NCI-H510A (cell line): ENCODE measurements at places on chromosomes 1 and 21.
A peak's percentile ranks its signal among the peaks of the same experiment; 100 is the strongest.

GRCh38 chr1:214277704-214278635 lies 3.0 kb upstream of the SMYD2 start:
- no peak for DNase-seq

GRCh38 chr1:1609822-1610485 lies 5.3 kb upstream of the MIB2 start:
- DNase-seq = no peak

GRCh38 chr1:97603776-97604175 lies 317.1 kb downstream of the DPYD start:
- DNase-seq = no peak

DNA sequence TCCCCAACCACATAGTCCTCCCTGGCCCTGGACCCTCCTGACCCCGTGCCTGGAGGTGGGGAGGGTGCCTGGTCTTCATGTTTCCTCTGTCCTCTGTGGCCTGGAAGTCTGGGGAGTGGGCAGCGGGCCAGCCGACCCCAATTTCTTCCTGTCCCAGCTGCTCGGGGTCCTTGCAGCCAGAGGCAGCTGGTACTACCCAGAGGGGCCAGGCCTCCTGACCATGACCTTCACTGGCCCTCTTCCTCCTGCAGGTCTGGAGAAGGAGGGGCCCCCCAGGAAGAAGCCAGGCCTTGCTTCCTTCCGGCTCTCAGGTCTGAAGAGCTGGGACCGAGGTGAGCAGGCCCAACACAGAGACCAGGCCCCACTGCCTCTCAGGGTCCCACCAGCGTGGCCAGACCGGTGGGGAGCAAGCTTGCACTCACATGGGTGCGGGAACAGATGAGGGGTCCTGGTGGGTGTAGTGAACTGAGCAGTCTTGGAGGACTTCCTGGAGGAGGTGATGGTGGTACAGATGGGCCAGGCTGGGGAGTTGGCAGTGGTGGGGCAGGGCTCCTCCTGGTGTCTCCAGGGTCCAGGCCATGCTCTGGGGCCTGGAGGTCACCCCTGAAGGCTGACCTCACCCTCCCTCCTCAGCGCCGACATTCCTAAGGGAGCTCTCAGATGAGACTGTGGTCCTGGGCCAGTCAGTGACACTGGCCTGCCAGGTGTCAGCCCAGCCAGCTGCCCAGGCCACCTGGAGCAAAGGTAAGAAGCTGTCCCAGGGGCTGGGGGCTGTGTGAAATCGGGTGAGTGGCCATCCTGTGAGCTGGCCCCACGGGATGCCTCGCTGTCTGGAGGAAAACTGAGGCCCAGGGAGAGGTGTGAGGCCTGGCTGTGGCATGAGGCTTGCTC lies 32.7 kb downstream of the TRIM11 start:
- DNase-seq = no peak

DNA sequence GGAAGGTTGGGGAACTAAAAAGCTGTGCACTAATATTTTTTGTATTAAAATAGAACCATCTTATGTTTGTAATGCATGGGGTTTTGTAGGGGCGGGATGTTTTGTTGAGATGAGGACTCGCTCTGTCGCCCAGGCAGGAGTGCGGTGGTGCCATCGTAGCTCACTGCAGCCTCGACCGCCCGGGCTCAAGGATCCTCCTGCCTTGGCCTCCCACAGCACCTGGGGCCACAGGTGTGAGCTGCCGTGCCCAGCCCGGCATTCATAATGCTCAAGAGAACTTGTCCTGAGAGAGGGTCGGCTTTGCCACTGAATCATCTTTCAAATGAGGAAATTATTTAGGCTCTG lies 3.0 kb upstream of the C1orf159 start:
- DNase-seq = no peak

GRCh38 chr21:39634507-39634906 lies 21.8 kb downstream of the B3GALT5 start:
- no peak for DNase-seq

- DNase-seq = no peak
Measured at GRCh38 chr1:16720351-16721223, 19.7 kb upstream of the RNU1-4 start.

DNA sequence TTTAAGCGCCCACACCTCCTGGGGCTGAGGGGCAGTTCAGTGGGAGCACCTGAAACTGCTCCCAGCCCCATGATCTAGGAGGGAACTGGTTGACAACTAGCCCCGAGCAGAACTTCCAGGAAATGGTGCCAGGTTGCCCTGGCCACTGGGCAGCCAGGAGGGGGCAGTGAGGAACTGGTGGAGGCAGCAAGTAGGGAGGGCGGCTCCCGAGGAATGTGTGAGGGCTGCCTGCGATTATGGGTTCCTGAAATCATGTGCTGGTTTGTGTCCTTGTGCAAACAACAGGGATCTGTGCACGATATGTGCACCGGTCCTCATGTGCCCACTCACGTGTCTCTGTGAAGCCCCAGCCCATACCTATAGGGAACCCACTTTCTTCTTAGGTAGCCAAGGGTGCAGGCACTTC lies 9.9 kb downstream of the GPR3 start:
- DNase-seq = no peak

- no peak for DNase-seq
Measured at GRCh38 chr1:150968491-150968890, 6.1 kb downstream of the CERS2 start.

DNA sequence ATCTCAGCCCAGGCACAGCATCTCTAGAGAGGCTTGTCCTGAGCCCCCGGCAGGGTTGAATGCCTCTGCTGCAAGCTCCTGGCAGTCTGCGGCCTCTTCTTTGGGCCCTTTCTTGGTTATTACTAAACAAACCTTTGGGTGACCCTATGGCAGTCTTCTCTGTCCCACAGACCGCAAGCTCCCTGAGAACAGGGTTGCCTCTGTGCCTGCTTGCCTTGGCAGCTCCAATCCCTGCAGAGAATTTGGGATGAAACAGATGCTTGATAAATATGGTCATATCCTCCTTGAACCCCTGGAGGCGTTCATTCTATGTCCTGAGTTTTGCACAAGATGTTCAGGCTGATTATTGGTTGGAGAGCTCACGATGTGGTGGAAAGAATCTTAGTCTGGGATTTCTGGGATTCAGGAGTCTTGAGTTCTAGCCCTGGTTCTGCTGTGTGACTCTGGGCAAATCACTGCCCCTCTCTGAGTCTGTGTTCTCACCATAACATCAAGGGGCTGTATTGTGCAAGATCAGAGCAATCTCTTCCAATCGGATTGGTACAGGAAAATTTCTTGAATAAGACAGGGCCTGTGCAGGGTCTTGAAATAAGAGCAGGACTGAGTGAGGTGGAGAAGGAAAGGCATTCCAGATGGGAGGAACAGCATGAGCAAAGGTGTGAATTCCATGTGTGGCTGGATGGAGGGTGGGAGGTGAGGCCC lies 49.6 kb downstream of the EDN2 start:
- no peak for DNase-seq

DNA sequence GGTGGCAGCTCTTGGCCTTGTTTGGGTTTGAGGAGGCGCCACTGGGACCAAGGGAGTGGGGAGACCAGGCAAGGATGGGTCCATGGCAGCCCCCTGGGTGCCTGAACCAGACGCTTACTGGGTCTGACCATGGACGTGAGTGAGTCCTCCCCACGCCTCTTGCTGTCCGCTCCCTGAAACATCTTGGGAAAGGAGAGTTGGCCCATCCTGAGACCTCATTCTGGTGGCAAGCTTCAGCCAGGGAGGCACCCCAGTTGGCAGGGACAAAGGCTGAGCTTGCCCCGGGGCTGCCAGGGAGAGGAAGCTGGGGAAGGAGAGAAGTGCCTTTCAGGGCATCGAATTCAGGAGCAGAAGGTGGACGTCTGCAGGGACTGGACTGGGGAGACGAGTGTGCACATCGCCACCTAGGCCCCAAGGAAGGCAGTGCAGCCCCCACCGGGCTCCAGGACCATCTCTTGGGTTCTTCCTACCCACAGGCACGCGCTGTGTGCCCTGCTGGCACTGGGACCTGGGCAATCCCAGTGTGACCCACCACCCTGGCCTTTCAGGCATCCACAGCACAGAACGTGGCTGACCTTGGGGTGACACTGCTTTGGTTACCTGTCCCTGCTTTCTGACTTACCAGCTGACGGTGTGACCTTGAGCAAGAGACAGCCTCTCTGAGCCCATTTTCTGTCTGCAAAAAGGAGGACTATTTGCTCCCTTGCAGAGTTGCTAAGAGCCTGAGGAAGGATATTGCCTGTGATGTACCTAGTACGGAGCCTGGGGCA lies 132.9 kb upstream of the WNT4 start:
- peak; percentile 12 for DNase-seq

DNA sequence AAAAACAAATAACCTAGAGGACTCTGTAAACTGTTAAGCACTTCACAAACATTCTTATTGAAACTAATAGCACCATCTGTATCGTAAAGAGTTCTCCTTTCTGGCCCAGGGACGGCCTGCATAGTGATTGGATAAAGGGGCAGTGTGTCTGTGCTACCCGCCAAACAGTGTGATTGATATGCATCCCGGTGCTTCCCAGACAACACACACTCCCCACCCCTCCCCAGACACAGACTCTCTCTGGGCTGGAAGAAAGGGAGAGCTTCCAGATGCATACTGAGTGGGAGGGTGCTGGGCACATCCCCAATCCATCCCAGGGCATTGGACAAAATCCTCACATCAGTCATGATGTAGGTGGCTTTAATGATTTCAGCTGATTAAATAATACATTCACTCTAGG lies 3.7 kb downstream of the HSD11B1 start:
- no peak for DNase-seq

DNA sequence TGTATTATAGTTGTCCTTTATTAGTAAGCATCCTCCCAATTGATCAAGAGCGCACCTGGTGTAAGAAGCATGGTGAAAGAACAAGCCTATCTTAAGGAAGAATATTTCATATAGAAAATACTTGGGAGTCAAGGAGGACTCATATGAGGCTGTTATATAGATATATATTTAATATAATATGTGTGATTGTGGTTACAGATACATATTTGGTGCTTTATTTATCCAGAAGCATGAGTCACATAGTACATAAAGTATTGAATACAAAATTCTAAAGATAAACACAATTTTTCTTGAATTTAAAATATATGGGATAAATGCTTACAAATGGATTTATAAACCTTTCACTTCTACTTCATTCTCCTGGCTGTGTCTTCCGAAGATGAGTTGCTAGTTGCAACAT lies 60.6 kb downstream of the RGS5 start:
- no peak for DNase-seq

GRCh38 chr1:162134646-162135045 lies 65.2 kb downstream of the NOS1AP start:
- DNase-seq = no peak

DNA sequence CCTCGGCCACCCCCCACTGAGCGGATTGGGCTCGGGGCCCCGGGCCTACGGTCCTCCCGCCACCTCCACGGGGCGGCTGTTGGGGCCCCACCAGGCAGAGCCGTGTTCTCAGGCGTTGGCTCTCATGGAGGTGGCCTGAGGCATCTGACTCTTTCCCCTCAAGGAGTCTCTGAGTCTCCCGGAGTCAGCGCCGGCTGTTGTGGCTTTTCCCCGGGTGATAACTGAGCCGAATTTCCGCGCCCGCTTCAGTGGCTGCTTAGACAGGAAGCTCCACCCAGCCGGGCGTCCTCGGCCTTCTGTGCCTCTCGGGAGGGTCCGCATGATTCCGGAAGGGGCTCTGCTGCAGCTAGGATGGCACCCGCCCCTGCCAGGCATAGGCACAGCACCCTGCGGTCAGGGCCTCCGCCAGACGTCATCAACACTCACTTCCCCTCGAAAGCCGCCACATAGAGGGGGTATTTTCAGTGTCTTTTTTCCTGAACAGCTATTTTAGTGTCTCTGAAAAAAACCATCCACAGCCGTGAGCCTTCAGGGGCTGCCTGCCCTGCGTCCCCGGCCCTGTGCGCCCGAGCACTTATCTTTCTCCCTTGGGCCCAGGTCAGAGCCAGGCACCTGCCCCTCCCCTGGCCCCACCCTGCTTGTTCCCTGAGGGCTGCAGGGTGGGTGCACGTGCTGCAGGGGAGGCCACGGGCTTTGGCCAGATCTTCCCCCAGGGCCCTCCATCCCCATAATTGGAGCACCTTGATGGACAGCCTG lies 72.9 kb downstream of the SKI start:
- no peak for DNase-seq

GRCh38 chr1:102191723-102192122 lies 195.0 kb upstream of the OLFM3 start:
- peak; percentile 40 for DNase-seq

GRCh38 chr1:112761714-112762480 lies 46.8 kb upstream of the PPM1J start:
- DNase-seq = no peak

GRCh38 chr1:2378956-2379732 lies 12.2 kb downstream of the MORN1 start:
- DNase-seq = no peak

- DNase-seq = no peak
Measured at GRCh38 chr1:161285521-161285920, 24.2 kb downstream of the MPZ start.

DNA sequence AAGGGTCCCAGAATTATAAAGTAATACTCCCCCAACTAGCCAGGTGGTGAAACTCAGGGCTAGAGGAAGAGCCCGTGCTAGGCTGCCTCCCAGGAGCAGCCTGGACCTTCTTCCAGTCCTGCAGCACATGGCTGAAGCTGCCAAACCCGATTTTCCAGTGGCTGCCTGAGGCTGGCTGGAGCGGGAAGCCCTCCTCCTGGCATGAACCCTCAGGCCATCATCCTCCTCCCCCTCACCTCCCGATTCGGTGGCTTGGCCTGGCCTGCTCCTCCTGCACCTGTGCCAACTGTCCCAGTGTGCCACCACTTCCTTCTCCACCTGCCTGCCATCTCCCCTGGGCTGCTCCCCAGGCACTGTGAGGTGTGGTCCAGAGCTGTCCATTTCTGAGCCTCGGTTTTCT lies 3.0 kb upstream of the TSPAN1 start:
- peak; percentile 89 for DNase-seq

- no peak for DNase-seq
Measured at GRCh38 chr1:147626291-147626690, 44.0 kb downstream of the ACP6 start.

GRCh38 chr1:208131621-208132286 lies 112.4 kb downstream of the PLXNA2 start:
- DNase-seq = no peak

DNA sequence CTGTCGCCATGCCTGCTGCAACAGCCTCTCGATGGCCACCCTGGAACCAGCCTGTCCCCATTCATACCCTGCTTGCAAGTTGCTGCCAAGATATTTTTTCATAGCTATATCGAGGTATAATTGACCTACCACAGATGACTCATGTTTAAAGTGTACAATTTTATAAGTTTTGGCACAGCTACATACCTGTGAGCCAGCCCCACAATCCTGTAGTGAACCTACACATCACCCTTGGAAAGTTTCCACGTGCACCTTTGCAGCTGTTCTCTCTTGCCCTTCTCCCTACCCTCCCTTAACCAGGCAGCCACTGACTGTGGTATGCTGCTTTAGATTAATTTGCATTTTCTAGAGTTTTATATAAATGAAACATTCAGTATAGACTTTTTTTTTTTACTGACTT lies 23.0 kb upstream of the KCNJ6 start:
- no peak for DNase-seq

- DNase-seq = peak; percentile 78
Measured at GRCh38 chr1:9413071-9413876, 120.6 kb downstream of the SPSB1 start.
